ENCODE measurements at places on chromosomes 2 and 18.

GRCh38 chr18:6955304-6955703 is 162.3 kb downstream of the LAMA1 start:
- DNase-seq: no peak

DNA sequence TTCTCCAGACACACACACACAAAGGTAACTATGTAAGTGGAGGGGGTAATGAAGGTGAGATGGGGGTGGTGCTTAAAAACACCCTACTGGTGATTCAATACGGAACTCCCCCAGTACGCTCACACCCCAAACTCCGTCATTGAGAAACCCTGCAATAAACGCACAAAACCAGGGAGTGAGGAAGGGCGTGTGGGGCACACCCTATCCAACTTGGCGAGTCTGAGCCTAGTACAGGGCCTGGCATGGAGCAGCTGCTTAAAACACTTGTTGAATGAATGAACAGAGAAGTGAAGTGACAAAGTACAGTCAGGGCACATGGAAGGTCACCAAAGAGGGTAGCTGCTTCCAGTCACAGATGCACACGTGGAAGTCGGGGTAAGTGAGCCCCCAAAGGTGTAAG is 146.8 kb upstream of the SMAD2 start:
- no peak for DNase-seq

DNA sequence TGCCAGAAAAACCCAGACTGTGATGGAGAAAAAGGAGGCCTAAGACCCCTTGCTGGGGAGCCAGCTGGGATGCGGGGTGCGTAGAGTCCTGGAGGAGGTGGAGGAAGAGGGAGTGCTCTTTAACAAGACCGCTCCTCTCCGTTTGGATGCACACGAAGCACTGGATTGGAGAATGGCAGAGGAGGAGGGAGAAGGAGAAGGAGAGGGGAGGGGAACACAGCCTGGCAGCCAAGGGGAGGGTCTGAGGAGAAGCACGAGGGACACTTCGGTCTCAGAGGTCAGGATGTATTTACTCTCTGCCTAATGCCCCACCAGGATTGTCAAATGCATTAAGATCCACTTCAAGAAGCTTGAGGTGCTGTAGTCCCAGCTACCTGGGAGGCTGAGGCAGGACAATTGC is 42.0 kb upstream of the SLC35G4 start:
- DNase-seq: no peak

DNA sequence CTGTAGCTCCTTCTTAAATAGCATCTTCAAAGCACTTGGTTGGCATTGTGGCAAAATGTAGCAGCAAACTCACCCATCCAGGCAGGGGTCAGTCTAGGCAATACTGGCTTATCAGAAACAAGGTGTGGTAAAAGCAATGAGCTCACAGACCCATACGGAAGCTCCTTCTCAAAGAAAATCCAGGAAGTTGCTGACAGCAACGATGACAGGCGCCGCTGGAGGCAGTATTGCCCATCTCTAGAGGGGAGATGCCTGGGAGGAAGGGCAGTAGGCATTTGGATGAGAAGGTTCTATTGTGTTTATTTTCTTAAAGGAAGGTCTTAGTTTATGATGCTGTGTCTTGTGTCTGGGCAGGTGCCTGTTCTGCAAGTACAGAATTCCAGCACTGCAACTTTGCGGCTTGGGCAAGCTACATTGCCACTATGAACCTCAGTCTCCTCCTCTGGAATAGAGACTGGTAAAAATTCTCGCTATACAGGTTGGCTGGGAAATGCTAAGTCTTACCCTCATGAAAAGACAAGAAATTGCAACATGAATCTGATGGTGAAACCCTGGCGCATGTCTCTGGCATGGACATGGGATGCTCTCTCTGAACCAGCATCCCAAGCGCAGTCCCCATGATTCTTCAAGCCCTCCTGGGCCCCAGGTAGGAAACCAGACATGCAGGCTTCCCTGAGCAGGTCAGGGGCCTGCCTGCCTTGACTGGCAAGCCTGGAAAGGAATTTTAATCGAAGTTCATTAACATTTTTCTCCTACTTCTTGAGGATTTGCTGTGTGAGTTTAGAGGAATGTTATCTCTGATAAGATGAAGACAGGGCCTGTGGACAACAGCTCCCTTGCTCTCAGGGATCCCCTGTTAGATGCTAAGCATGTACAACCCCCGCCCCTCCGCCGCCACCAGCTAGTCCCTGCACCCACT is 156.0 kb downstream of the TFCP2L1 start:
- DNase-seq: peak; percentile 74

DNA sequence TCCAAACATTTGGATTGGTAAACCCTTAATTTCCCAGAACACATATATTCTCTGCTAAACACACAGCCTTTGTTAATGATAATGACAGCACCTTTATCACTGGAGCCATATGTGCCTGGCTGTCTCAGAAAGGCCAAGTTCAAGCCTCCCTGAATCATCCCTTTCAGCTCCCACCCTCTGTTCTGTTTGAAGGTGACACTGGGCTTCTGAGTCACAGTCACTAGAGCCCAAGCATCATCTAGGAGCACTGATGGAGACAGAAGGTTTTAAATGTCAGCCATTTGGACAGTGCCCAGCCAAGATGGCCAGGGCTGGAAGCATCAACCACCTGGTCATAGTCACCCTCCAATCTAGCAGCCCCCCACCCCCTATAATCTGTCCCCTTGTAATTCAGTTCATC is 80.6 kb downstream of the NRP2 start:
- no peak for DNase-seq

DNA sequence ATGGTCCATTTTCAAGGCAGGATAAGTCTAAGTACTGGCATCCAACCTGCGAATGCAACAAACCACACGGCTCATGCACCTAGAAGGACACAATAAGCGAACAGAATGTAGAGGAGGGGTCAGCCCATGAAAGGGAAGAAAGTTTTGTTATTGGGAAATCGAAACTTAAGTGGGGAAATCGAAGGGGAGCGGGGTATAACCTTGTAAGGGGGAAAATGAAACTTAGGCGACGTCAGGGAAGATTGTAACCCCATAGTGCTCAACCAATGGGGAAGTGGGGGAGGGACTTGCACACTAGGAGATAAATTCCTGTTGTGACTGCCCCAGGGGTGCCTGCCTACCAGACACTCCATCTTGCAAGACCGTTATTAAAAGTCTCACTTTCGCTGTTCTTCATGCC is 15.6 kb upstream of the OTOF start:
- DNase-seq: no peak

GRCh38 chr18:70454704-70455322 is 166.0 kb downstream of the SOCS6 start:
- no peak for DNase-seq

GRCh38 chr2:222572264-222572721 is 83.6 kb downstream of the FARSB start:
- DNase-seq: no peak

DNA sequence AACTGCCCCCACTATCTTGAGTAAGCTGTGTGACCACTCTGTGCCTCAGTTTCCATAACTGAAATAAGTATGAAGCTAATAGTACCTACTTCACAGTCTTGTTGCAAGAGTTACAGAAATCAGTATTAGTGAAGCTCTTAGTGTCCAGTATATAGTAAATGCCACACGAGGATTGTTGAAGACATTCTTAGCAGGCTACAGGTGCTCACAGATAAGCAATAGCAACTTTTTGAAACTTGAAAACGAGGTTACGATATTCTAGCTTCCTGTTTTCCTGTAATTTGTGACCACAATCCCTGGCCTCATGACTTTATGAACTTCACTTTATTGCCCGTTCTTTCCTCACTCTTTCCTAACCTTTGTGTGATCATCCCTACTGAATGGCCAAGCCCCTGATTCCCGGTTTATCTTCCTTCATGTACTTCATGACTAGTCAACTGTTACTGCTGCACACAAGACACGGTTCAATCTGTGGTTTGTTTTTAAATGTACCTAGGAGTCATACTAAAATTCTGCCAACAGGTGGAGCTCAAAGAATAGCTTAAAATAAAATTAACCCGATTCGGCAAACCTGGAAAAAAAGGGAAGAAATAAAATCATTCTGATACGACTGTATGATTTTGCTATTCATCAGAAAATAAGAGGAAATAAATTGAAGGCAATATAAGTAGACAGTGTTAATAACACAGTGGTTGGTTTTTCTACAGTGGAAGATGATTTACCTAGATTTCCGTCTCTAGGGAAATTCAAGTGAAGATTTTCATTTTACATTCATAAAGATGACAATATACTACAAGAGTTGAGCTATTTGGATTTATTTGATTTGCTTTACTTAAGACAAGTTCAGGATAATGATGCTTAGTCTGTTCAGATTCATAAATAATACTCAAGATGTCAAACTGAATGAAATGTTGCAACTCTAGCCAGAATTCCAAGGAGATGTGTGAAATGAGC is 38.1 kb upstream of the STAT1 start:
- no peak for DNase-seq

DNA sequence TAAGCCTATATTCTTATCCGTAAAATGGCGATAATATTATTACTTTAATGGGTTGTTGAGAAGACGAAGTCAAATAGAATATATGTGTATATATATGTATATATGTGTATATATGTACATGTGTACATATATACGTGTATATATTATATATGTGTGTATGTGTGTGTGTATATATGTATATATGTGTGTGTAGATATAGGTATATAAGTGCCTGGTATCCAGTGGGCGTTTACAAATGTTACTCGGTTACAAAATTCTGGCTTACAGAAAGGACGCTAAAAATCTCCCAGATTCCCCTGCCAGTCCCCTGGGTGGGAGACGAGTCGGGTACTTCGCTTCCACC is 295 bp upstream of the MTX2 start:
- DNase-seq: no peak

- DNase-seq: no peak
Observed at GRCh38 chr2:15665943-15666460, 74.3 kb downstream of the DDX1 start.

All from WTC11 (cell line).